Esophagus squamous epithelium (tissue), 5 donors: ENCODE measurements at places on chromosomes 12 and 14. TPM values are rescaled to one million over a fixed set of nuclear protein-coding genes. Genes with fewer than 3 reads are reported as not detected.
A peak's percentile ranks its signal among the peaks of the same experiment; 100 is the strongest.

Gene C14orf132
- 3.0 TPM for total RNA-seq

Gene MMP14
- total RNA-seq: 100 TPM

Gene ART4
- not detected for total RNA-seq

Gene ALG10B
- 2.3 TPM for total RNA-seq

Gene CHGA
- total RNA-seq: not detected

Gene KCNH3
- total RNA-seq: not detected

Gene RTL1
- total RNA-seq: not detected

GRCh38 chr12:31002361-31002725 lies 71.3 kb upstream of the DDX11 start:
- H3K4me3 ChIP-seq: no peak overlapping the region
- H3K27ac ChIP-seq: no peak overlapping the region
- no peak for DNase-seq
- no peaks in the 10 kb centered on the region for H3K36me3 ChIP-seq

DNA sequence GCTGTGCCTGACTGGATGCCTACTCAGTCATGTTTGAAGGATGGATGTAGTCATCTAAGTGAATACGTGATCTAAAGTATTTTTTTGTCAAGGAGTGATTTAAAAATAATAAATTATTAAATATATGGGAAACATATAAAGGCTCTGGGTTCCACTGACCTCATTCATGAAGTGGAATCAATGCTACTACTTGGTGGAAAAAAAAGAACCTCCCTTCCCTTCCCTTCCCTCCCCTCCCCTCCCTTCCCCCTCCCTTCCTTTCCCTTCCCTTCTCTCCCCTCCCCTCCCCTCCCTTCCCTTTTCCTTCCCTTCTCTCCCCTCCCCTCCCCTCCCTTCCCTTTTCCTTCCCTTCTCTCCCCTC lies 162.7 kb downstream of the ESRRB start:
- H3K27ac ChIP-seq: no peak overlapping the region
- H3K27me3 ChIP-seq: no peaks in the 10 kb centered on the region
- H3K4me1 ChIP-seq: peaks cover 14% of the 10 kb centered on the region
- no peak for DNase-seq

GRCh38 chr12:6157482-6157881 lies 33.0 kb upstream of the VWF start:
- no peaks in the 10 kb centered on the region for H3K27me3 ChIP-seq
- no peak overlapping the region for H3K4me3 ChIP-seq
- H3K36me3 ChIP-seq: no peaks in the 10 kb centered on the region
- DNase-seq: no peak

DNA sequence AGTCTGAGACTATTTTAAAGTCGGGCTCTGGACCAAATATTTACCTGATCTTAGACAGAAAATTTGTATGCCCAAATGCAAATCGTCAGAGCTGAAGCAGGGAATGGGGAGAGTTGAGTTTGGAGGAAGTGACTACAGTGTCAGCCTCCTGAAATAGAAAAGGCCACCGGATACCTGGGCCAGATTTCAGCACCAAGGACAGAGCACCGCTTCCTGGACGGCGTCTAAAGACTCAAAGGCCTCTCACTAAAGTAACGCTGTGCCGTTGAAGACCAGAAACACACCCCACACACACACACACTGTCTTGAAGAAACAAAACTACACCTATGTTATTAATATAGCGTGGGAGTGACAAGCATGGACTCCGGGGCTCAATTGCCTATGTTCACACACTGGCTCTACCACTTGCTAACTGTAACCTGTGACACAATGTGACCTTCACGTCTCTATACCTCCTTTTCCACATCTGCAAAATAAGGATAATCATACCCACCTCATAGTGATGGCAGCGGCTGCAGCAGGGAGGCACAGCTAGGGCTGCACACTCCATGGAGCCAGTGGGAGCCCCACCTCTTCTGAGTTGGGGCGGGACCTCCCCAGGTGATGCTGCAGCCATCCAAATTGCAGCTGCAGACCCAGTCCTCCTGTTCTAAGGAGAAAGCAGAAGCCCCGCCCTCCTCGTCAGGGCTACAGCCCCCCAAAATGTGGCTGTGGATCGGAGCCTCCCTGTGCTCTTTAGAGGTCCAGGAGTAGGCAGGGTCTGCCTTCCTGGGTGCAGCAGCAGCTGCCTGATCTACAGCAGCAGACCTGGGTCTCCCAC lies 35.6 kb downstream of the KRT76 start:
- H3K36me3 ChIP-seq: no peaks in the 10 kb centered on the region
- H3K4me1 ChIP-seq: no peaks in the 10 kb centered on the region
- no peak overlapping the region for H3K4me3 ChIP-seq
- H3K27me3 ChIP-seq: no peaks in the 10 kb centered on the region

DNA sequence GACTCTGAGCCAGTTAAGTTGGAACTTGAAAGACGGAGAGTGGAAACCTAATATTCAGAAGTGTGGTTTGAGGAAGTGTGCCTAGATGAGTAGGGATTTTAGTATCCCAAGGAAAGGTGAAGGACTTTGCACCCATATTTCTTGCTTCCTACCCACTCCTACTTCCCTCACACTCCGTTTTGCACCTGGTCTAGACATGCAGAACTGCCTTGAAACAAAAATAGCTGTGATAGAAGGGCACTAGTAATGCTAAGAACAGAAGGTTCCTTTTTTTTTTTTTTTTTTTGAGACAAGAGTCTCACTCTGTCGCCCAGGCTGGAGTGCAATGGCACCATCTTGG lies 732 bp upstream of the ARF3 start:
- H3K36me3 ChIP-seq: no peaks in the 10 kb centered on the region
- H3K27me3 ChIP-seq: no peaks in the 10 kb centered on the region
- peak overlapping the region; percentile 72 for H3K4me3 ChIP-seq
- no peak for DNase-seq
- H3K4me1 ChIP-seq: peaks cover 49% of the 10 kb centered on the region

DNA sequence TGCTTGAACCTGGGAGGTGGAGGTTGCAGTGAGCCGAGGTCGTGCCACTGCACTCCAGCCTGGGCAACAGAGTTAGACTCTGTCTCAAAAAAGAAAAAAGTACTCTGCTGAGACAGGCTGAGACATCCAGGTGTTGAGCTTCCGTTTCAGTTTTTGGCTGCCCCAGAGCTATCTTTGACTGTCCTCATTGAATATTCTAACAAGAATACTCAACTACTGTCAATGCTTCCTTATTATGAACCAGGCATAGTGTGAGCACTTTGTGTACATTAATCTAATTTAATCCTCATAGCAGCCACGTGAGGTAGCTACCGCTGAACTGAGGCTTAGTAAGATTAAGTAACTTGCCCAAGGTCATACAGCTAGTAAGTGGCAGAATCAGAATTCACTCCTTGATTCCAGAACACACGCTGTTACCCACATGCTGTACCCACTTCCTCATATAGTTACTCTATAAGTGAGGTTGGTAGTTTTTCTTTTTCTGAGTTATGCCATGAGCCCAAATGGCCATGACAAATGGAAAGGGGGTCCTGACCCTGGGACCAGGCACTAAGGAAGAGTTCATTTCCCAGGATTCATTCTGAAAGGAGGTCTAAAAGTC lies 11.3 kb downstream of the ALDH1L2 start:
- H3K27ac ChIP-seq: no peak overlapping the region
- no peak overlapping the region for H3K4me3 ChIP-seq

DNA sequence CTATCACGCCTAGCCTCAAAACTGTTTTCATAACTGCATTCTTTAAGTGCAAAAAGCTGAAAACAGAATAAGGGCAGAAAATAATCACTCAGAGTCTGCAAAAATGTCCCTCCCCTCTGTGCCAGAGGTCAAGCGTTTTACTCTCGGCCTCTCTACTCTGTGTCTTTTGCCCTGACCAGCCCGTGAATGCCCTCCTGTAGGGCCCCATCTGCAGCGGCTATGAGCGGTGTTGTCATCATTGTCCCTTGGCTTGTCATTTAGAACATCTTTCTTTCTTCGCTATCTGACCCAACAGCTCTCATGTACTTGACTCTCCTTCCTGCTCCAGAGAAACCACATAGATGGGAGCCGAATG lies 21.7 kb downstream of the ELK3 start:
- H3K4me3 ChIP-seq: no peak overlapping the region
- H3K4me1 ChIP-seq: peaks cover 72% of the 10 kb centered on the region
- DNase-seq: no peak

DNA sequence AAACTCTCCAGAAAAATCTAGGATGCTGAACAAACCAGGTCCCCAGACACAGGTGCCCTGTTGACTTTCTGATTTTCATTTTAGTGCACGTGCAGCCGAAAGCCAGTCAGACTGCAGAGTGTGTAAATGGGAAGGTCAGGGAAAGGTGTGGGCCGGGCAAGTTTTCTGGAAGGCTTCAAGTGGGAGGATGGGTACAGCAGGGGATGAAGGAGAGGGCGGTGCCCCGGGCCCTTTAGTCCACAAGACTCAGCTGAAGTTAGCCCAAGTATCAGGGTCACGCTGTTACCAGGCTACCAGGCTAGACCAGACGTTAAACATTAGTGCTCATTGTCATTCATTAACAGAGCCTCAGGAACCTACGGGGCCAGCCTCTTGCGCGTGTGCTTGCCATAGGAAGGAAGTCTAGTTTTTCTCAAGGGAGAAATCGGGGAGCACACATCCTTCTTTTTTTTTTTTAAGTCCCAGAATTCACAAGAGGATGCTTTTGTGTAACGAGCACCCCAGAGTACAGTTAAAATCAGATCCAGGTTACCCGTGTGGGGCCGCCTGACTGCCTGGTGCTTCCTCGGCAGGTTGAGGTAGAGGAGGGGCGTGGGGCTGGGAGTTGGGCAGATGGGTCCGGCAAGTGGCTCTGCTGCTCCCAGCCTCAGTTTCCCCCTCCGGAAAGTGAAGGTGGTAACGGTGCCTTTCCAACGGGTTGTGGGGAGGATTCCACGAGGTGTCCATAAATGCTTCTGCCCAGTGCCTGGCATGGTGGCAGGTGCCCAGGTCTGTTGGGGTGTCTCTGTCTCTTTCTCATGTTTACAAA lies 19.1 kb downstream of the BCL7A start:
- peaks cover 63% of the 10 kb centered on the region for H3K36me3 ChIP-seq
- H3K27me3 ChIP-seq: no peaks in the 10 kb centered on the region
- H3K4me3 ChIP-seq: no peak overlapping the region
- H3K4me1 ChIP-seq: peaks cover 5% of the 10 kb centered on the region
- no peak overlapping the region for H3K27ac ChIP-seq

DNA sequence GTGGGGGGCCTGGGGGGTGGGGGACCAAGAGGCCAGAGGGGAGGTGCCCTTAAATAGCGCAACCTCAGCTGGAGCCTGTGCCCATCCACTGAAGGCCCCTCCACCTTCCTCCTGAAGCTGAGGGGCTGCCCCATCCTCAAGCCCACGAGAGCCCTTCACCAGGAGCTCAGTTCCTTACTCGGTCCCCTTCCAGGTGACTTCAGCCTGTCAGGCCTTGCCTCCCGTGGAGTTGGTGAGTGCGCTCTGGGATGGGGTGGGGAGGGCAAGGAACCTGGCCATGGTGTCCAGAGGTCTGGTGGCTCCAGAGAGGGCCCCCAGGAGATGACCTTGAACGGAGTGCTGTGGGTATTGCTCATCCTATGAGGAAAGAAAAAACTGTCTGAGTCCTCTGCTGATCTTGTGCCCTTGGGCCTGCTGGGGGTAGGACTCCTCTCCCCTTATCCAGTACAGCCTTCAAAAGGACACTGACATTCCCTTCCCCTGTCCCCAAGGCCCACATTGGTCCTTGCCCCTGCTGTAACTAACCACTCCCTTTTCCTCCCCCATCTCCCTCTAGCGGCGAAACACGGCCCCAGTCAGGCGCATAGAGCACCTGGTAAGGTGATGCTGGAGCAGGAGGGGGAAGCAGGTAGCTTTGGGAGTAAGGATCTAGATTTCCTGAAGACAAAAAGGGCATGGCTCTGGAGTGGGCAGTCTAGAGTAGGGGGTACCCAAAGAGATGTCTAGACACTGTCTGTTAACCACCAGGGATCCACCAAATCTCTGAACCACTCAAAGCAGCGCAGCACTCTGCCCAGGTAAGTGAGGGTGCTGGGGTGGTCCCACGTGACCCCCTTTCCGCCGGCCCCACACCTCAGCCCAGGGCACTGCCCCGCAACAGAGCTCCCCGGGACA lies 3.6 kb downstream of the TNS2 start:
- no peaks in the 10 kb centered on the region for H3K36me3 ChIP-seq
- DNase-seq: no peak

DNA sequence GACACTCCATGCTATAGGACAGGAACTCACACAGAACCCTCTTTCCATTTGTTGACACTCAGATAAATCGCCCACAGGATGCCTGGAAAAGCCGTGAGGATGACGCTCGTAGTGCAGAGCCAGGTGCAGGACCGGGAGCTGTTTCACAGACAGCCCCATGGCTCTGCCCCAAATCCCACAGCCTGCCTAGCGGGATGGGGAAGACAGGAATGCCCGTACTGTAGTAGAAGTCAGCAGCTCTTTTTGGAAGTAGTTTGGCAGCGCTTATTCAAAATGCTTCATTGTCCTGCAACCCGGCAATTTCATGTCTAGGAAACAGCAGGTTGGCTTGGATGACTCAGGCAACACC lies 41.6 kb downstream of the JAG2 start:
- no peak for DNase-seq
- no peaks in the 10 kb centered on the region for H3K27me3 ChIP-seq
- no peaks in the 10 kb centered on the region for H3K36me3 ChIP-seq
- no peak overlapping the region for H3K4me3 ChIP-seq
- no peak overlapping the region for H3K27ac ChIP-seq

GRCh38 chr12:79121486-79121885 lies 256.9 kb downstream of the SYT1 start:
- H3K4me3 ChIP-seq: no peak overlapping the region
- DNase-seq: no peak
- no peaks in the 10 kb centered on the region for H3K27me3 ChIP-seq
- H3K27ac ChIP-seq: no peak overlapping the region
- H3K4me1 ChIP-seq: no peaks in the 10 kb centered on the region

GRCh38 chr14:21711360-21711961 lies 37.8 kb upstream of the OR4E1 start:
- no peak overlapping the region for H3K4me3 ChIP-seq
- no peaks in the 10 kb centered on the region for H3K4me1 ChIP-seq
- no peak overlapping the region for H3K27ac ChIP-seq
- no peak for DNase-seq
- no peaks in the 10 kb centered on the region for H3K36me3 ChIP-seq

- no peak for DNase-seq
- no peaks in the 10 kb centered on the region for H3K4me1 ChIP-seq
- no peak overlapping the region for H3K4me3 ChIP-seq
- H3K36me3 ChIP-seq: peaks cover 56% of the 10 kb centered on the region
- H3K27me3 ChIP-seq: no peaks in the 10 kb centered on the region
These were observed 26.6 kb downstream of the TRAFD1 start for GRCh38 chr12:112151766-112152541.

- H3K27me3 ChIP-seq: no peaks in the 10 kb centered on the region
- H3K27ac ChIP-seq: peak overlapping the region; percentile 72
- H3K4me3 ChIP-seq: no peak overlapping the region
- no peak for DNase-seq
- peaks cover 26% of the 10 kb centered on the region for H3K4me1 ChIP-seq
These were observed 18.9 kb downstream of the PITPNM2 start for GRCh38 chr12:123131879-123132402.
